SK-N-MC (cell line): ENCODE measurements at places on chromosomes 1 and 21.

- DNase-seq, result no peak
Measured at GRCh38 chr1:180762796-180763195, 131.0 kb downstream of the XPR1 start.

- peak; percentile 87 for DNase-seq
Measured at GRCh38 chr1:118335331-118335732, 150.3 kb upstream of the SPAG17 start.

- DNase-seq, result no peak
Measured at GRCh38 chr1:98371764-98372163, 289.8 kb upstream of the SNX7 start.

DNA sequence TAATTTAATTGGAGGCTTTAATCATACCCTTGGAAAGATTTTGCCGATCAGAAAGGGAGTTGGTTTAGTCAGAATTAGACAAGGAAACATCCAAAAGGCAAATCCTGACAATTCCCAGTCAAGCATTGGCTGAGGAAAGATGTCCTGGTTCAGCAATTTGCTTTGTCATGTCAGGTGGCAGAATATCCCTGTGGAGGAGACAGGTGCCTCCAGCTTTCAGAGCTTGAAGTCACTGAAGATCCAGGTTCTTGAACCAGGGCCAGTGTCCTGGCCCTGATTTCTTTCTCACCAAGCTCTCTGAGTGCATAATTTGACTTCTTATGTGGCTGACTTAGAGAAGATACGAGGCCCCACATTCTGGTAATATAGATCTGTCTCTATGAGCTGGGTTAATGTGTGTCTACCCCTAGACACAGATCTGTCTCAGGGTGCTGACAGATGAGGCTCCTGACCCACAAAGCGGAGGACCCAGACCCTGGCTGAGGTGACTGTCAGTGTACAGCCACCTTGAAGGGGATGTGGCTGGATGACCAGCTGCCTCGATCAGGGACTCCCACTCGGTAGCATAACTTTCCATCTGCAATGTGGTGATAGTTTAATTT is 118.9 kb downstream of the HHAT start:
- no peak for DNase-seq

DNA sequence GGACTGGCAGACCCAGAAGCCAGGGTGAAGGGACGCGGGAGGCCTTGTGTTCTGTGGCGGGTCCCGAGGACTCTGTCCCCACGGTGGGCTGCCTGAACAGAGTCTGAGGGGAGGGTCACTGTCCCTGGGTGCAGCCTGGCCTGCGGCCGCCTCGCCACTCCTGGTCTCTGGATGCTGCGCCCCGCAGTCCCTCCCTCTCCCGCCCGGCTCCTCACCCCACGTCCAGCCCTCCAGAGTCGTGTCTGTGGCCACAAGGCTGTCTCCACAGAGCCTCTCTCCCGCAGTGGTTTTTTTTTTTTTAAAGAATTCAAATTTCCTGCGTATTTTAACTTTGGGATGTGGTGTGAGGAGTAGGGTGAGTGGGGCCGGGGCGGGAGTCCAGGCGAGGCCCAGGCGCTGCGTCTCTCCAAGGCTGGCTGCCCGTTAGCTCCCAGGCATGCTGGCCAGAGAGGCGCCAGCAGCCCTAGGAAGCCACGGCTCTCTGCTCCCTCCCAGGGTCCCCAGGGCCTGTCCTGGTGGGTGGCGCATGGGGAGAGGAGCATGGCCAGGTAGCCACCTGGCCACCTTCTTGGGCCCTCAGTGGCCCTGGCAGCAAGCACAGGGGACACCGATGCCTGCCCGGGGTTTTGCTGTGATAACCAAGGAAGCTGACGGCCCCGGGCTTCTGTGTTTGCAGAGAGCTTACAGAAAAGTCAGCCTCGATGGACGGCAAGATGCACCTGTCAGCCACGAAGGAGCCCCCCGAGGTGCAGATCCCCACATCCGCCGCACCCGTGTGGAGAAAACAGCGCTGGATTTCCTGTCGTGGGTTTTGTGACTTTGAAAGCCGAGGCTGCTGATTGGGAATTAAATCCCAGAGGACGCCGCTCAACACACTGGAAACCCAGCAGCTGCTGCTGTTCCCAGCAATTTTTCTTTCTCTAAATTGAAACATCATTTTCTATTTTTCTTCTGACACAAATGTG is 72.8 kb downstream of the MORN1 start:
- DNase-seq, result peak; percentile 20

DNA sequence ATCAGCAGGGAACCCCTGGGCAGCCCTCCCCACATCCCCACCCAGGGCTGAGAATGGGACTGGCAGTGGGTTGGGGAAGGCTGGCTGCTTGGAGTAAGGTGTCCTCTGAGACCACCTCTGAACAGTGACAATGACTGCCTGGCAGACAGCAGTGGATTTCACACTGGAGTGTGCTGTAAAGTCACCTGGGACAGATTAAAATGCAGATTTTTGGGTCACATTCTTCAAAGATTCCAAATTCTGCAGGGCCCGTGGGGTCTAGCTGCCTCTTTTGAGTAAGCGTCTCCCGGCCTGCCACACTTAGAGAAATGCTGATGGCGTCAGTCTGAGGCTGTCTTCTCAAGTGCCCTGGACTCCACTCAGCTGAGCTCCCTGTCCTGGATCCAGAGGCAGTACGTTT is 164.5 kb downstream of the GRIK3 start:
- no peak for DNase-seq

DNA sequence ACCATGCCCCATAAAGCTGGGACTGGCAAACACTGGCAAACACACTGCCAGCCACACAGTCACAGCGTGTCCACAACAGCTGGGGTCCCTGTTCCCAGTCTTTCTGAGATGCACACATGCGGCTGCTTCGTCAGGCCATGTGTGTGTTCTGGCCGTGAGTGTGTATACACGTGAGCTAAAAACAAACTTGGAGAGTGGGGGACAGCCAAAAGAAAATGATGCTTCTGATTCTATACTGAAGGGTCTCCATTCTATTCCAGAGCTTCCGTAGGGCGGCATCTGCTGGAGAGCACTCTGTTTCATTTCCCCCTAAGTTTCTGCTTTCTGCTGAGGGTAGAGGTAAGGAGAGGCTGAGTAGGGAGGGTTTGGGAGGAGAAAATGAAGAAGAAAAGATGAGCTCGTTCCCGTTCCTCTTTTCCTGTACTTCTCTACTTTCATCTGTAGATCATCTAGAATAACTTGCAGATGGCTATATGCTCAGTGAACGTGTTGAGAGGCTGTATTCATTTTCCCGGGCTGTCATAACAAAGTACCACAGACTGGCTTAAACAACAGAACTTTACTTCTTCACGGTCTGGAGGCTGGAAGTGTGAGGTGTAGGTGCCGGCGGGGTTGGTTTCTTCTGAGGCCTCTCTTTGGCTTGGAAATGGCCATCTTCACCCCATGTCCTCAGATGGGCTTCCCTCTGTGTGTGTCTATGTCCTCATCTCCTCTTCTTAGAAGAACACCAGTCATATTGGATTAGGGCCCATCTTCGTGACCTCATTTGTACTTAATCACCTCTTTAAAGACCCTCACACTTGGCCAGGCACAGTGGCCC is 151.6 kb downstream of the TOMM20 start:
- no peak for DNase-seq

DNA sequence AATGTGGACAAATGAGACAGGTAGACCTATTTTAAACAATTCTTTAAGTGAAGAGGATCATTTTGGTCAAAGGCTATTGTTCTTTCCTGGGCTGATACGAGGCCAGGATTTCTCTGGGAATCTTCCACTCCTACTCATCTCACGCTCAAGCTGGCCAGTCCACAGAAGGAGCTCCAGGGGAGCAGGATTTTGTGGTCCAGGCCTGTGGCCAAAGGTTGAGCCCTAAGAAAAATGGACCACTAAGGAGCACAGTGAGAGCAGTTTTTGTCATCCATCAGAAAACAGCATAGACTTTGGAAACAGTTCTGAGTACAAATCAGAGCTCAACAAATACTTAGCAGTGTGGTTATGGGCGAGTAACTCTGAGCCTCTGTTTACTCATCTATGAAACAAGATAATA is 260.2 kb upstream of the RUNX1 start:
- DNase-seq, result no peak

- DNase-seq, result no peak
Measured at GRCh38 chr1:25217015-25217414, 15.3 kb downstream of the SYF2 start.

DNA sequence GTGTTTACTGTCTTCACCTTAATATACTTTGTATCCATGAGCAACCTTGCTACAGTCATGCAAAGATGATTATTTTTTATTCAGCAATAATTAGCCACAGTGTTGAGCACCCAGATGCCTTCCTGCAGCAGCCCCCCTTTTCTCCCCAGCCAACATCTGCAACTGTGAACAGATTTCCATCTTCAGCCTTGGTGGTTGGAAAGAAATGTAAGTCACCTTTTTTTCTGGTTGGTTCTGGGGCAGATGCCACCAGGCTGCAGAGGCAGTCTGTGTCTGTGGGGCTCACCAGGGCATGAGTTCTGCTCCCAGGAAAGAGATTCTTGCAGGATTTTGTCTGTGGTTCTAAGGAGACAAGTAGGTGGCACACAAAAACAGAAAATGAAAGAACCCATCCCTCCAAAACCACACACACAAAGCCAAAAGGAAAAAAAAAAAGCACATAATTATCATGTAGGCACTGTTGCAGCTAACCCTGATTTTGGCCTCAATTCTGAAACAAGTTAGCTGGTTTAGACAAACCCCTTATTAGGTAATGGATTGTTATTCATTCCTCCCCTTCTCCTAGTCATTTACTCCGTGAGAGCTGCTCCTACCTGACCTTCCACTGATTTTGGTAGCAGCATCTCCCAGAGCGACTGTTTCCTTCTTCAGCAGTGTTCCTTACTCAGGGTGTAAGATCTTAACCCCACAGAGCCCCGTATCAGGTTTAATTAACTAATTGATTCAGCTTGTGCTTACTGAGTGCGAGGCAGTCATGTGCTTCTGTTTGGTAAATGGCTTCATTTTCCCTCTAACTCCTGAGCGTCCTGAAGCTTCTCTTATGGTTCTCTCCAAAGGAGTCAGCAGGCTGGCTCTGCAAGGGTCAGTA is 36.5 kb downstream of the GALNT2 start:
- DNase-seq, result no peak

GRCh38 chr1:55355549-55355948 is 140.4 kb upstream of the USP24 start:
- no peak for DNase-seq

DNA sequence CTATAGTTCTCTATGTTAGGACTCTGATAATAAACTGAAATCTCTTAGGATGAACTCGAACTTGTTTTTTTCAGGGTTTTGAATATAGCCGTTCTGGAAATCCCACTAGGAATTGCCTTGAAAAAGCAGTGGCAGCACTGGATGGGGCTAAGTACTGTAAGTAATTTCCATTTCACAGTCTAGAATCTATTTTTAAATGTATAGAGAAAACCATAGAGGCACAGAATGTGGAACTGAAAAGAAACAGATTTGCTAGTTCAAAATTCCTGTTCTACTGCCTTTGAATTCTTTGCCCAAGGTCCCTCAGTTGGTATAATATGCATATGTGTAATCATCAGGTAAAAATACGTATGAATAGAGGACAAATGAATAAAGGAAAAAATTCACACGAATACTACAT is 4.8 kb downstream of the CTH start:
- DNase-seq, result no peak

GRCh38 chr1:206471415-206471801 is 1.1 kb downstream of the IKBKE start:
- no peak for DNase-seq

GRCh38 chr1:196193896-196194559 is 414.2 kb downstream of the KCNT2 start:
- DNase-seq, result no peak

DNA sequence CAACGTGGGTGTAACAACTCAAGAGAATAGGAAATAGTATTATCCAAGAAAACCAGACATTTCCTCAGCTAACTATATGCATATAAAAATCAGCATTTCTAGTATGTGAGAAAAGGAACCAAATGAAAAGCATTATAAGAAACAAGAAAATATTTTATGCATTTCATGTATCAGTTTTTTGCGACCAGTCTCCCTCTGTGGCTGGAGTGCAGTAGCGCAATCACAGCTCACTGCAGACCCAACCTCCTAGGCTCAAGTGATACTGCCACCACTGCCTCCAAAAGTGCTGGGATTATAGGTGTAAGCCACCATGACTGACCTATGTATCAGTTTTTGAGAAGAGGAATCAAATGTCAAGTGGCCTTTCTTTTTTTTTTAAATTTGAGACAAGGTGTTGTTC is 31.0 kb downstream of the SLC16A1 start:
- DNase-seq, result no peak

GRCh38 chr1:52057255-52057654 is 1.2 kb downstream of the BTF3L4 start:
- DNase-seq, result no peak
